ENCODE measurements at places on chromosomes 1 and 21.

DNA sequence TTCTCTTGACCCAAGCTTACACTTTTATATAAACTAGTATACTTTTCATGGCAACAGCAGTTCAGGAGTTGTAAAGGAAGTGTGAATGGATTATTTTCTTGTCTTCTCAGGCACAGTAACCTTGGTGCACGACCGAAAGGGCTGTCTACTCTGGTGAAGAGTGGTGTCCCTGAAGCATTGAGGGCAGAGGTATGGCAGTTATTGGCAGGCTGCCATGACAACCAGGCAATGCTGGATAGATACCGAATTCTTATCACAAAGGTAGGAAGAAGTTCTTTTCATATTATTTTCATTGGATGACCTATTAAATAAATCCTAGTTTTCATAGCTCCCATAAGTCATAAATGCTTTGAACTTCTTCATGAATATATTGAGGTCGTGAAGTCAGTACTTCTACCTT lies 53.9 kb upstream of the GPR52 start:
- no peak for DNase-seq

DNA sequence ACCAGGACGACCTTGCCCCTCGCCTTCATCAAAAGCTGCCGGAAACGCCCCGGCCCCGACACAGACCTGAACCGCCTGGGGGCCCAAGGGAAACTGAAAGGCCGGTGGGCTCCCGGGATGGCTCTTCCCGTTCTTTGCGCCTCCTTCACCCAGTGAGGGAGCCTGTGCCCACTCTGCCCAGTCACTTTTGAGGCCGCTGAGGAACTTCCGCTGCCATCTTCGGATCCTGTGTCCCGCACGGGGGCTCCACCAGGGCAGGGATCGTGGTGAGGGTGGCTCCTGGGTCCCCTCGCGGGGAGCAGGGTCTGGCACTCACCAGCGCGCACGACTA lies 104.0 kb downstream of the PPIAL4G start:
- DNase-seq: no peak

GRCh38 chr1:230277201-230278025 lies 148.7 kb downstream of the PGBD5 start:
- no peak for DNase-seq

DNA sequence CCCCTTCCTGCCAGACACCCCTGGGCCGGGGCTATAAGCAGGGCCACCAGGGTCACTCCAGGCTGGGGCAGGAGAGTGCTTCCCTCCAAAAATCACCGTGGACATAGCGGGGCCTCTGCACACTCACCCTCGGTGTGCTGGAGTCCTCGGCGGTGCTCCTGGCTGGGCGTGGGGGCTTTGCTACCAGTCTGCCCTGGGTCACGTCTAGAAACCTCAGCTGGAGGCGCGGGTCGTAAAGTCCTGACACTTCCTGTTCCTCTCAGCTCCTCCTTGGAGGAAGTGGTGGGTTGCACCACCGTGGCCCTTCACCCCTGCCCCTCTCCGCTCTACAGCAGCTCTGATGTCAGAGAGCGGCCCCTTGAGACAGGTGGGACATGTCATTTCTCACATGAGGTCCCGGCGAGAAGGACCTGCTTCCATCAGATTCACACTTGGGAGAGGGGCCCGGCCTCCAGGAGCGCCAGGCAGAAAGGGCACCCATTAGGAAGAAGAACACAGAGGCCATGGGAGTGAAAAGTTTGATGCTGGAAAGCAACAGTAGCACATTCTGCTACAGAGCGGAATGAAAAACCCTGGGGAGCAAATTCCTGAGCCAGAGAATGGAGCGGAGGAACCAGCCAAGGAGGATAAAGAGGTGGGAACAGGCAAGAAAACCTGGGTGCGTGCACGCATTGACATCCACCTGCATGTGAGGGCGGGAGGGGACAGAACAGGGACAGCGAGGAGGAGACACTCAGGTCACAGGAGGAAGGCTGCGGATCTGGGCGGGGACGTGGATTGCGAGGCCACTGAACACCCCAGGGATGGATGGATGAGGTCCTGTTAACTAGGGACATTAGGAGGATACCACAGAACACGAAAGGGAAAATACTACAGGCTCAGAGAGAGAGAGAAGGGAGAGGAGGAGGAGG lies at the start of gene ITGB2:
TSS of gene ITGB2 (minus strand) at position 206 of the 911 bp plus-strand sequence. CDS start 10,117 bp downstream, outside the sequence.
- no peak for DNase-seq

DNA sequence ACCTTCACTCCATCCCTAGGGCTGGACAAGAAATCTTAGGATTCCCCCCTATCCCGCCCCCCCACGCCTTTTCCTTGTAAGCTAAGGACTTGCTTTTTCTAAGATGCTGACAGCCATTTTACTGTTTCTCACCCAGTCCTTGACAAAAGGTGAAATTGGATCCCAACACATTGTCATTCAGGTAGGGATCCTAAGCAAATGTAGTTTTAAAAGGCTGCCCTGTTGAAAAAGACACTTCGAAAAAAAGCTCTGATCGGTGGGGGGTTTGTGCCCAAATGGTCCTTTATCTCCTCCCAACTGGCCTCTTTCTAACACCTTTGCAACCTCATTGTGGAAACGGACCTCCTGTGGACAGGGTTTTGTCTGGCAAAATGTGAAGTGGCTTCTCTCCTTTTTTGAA lies 2.9 kb downstream of the CACHD1 start:
- DNase-seq: no peak

DNA sequence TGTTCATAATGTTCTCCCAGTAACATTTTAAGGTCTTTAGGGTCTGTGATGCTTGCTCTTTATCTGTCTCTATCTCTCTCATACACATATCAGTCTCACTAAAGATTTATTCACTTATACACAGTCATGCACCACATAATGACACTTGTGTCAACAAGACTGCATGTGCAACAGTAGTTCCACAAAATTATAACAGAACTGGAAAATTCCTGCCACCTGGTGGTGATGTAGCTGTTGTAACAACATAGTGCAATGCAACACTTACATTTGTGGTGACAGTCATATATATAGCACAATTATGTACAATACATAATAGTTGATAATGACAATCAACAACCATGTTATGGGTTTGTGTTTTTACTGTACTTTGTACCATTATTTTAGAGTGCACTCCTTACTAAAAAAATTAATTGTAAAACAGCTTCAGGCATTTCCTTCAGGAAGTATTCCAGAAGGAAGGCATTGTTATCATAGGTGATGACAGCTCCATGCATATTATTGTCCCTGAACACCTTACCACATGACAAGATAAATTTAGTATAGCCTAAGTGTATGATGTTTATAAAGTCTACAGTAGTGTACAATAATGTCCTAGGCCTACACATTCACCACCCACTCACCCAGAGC lies 8.1 kb downstream of the TDRD5 start:
- DNase-seq: peak; percentile 21

DNA sequence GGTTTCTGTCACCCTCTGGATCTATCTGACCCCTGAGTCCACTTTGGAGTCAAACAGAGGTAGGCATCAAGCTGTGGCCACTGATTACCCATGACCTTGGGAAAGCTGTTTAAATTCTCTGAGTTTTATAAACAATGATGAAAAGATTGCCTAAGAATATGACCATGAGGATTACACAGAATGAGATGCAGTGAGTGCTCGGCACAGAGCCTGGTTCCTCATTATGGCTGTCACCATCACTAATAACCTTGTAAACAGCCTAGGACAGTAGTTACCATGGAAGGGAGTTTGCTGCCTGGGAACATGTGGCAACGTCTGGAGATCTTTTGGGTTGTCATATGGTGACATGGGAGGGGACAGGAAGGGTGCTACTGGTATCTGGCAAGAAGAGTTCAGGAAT lies 248.3 kb upstream of the KAZN start:
- DNase-seq: no peak

DNA sequence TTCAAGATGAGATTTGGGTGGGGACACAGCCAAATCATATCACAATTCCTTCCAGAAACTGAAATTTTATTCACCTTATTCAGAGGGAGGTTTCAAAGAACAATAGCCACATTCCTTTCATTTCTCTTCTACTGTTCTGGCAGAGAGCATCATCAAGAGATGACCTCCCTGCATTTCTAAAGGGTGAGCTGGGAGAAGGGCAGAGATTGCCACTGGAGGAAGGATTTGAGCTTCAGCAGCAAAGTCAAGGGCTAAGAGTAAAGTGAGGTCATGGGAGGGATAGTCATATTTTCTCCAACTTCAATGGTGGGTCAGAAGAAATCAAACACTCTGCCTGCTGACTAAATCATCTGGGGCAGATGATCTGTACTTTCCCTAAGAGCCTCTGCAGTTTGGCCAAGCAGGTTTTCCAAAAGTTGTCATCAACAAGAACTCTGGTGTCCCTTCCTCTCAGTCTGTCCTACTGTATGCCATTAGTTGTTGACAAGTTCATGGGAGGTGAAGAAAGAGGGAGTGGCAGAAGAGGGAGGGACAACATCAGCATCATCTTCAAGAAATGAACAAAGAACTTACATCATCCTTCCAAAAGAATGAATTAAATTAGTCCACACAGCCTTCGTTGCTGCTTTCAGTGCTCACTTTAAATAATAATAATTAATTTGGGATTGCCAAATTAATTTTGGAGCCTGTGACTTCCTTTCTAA lies 298.3 kb downstream of the ASTN1 start:
- DNase-seq: peak; percentile 68

DNA sequence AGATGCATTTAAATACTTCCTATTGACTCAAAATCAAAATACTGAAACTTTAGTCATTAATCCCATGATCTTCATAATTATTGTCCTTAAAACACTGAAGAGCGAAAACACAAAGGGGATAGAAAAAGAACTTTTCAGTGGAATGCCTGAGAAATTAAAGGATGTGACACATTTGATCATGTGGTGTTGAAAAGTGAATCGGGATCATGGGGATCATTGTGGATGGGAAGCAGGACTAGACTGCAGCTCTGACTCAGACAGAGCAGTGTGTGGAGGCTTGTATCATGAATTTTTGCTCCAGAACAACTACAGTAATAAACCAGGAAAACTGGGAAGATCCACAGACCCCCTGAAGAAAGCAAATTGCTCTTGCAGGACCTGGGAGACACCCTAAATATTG lies 161.1 kb upstream of the CXADR start:
- no peak for DNase-seq

- peak; percentile 93 for DNase-seq
Measured at GRCh38 chr1:9280015-9280860, 12.5 kb upstream of the SPSB1 start.

DNA sequence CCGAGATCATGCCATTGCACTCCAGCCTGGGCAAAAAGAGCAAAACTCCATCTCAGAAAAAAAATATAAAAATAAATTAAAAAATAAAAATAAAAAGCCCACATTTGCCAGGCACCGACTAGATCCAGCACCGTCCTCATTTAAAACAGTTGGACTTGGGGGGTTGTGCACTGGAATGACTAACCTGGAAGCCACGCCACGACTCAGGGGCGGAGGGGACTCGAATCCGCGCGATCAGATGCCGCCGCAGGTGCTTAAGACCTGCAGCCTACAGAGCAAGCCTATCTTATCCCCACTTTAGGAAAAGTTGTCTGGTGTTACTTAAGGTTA lies 38.5 kb downstream of the ZBTB8OS start:
- no peak for DNase-seq

DNA sequence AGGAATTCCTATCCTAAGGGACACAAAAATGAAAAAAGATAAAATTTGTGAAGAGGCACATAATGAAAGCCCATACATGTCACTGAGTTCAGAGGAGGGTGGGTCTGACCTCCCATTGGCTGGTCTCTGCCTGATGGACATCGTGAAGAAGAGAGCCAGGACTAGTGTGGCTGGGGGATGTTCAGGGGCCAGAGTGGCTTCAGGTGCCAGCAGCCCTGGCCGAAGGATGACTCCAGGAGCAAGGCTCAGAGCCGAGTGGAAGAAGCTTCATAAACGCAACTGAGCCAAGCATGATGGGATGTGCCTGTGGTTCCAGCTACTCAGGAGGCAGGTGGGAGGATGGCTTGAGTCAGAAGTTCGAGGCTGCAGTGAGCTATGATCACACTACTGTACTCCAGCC lies 56.9 kb upstream of the ATP5PO start:
- no peak for DNase-seq

DNA sequence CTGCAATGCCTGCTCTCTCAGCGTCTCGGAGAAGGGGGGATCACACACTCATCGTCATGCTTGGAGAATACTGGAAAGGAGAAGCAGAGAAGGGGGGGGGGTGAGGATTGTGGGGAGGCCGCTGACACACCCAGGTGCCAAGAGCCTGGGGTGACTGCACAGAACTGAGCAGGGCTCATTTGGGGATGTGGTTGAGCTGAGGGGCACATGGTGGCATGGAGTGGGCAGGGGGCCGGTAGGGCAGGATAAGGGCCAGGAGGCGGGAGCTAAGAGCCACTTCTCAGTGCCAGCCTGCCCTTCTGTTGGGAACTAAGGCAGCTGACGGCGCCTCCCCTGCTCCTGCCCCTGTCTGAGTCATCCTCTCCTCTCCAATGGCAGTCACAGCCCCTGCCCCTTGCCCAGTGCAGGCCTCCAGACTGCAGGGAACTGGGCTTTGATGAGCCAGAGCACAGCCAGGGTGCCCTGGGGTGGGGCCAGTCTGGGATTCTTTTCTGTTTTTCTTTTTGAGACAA lies 27.2 kb downstream of the MRPL37 start:
- no peak for DNase-seq

GRCh38 chr1:151001602-151002001 lies 5.1 kb downstream of the MINDY1 start:
- no peak for DNase-seq

GRCh38 chr1:24141311-24141997 lies 1.5 kb downstream of the IL22RA1 start:
- DNase-seq: no peak

- no peak for DNase-seq
Measured at GRCh38 chr1:41490911-41491310, 6.4 kb upstream of the EDN2 start.

DNA sequence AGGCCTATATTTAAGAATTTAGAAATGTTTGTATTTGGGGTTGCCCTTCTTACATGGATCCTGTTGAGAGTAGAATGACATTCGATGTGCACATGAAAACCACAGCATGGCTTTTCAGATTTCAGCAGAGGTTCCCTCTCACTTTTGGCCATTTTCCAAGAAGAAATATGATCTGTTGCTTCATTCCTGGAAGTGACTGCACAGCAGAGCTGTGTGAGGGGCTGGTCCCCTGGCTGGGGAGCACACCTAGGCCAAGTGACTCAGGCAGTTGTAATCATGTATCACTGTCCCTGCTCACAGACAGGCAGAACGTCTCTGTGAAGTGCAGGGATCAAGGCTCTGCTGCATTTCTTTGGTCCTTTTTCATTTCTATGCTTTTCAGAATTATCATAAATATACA lies 32.3 kb downstream of the AGT start:
- peak; percentile 80 for DNase-seq

DNA sequence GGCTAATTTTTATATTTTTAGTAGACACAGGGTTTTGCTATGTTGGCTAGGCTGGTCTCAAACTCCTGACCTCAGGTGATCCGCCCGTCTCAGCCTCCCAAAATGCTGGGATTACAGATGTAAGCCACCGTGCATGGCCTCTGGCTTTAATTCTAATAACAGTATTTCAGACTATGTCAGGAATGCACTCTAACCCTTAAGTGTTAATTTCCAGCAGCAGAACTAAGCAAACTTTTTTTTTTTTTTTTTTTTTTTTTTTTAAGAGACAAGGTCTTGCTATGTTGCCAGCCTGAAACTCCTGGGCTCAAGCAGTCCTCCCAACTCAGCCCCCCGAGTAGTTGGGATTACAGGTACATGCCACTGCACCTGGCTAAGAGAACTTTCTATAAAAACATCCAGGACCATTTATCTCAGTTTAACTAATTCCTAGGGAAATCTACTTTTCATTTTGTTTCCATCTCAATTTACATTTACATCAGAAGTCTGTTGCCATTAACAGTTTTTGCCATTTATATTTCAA lies 6.5 kb downstream of the DCAF8 start:
- no peak for DNase-seq

Data from fibroblast of the aortic adventitia (primary cell).